GF-D8 (cell line): ENCODE measurements at places on chromosomes 7 and 10.

GRCh38 chr7:49488573-49488972 is 284.9 kb upstream of the VWC2 start:
- no peak for DNase-seq

GRCh38 chr7:67392596-67393438 is 396.2 kb downstream of the TYW1 start:
- no peak for DNase-seq

- DNase-seq: no peak
These were observed 28.6 kb downstream of the KAT6B start for GRCh38 chr10:74855027-74855426.

- no peak for DNase-seq
These were observed 23.6 kb downstream of the ST8SIA6 start for GRCh38 chr10:17430647-17431355.

- DNase-seq: no peak
These were observed 15.5 kb downstream of the ARMH3 start for GRCh38 chr10:102040305-102041050.

- no peak for DNase-seq
These were observed 4.3 kb downstream of the GPER1 start for GRCh38 chr7:1092161-1092632.
